Brain pericyte (primary cell): ENCODE measurements at places on chromosomes 6 and 20.

GRCh38 chr6:14544666-14545065 lies 427.1 kb downstream of the CD83 start:
- no peak for DNase-seq

DNA sequence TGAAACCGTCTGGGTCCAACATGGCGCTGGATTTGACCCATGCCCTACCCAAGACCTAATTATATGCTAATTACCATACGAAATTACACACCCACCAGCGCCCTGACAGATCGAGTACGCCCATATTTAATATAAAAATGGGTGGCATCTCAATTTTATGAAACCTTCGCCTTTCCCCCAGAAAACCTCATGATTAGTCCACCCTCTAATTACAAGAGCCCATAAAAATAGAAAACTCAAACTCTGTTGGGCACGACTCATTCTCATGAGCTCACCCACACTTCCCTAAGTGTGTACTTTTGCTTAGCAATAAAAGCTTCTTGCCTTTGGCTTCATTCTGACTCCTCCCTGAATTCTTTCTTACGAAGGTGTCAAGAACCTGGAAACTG lies 136.4 kb downstream of the OR2B2 start:
- no peak for DNase-seq

DNA sequence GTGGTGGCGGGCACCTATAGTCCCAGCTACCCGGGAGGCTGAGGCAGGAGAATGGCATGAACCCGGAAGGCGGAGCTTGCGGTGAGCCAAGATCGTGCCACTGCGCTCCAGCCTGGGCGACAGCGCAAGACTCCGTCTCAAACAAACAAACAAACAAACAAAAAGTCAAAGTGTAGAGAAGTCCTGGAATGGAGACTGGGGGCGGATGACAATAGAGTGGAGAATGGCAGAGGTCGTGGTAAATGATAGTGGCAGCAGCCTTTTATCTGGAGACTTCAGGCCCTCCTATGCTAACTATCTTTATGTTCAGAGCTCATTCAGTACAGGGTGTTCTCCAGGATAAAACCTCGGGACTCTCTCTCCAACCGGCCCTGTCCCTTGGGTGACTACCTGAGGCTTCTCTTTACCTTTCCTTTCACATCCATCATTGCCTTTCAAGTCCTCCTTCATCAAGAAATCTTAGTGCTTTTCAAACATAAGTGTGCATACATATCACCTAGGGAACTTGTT lies 1.4 kb upstream of the FKBPL start:
- DNase-seq: no peak

DNA sequence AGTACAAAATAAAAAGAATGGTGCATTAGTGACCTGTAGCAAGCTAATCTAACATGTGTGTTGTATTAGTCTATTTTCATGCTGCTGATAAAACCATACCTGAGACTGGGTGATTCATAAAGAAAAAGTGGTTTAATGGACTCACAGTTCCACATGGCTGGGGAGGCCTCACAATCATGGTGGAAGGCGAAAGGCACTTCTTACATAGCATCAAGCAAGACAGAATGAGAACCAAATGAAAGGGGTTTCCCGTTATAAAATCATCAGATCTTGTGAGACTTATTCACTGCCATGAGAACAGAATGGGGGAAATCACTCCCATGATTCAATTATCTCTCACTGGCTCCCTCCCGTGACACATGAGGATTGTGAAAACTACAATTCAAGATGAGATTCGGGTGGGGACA lies 45.4 kb upstream of the AIG1 start:
- no peak for DNase-seq

- DNase-seq: no peak
These were observed 22.8 kb upstream of the RAB22A start for GRCh38 chr20:58286729-58287128.

GRCh38 chr6:20669571-20670314 lies 135.5 kb downstream of the CDKAL1 start:
- no peak for DNase-seq

- no peak for DNase-seq
These were observed 215.5 kb upstream of the MCHR2 start for GRCh38 chr6:100209323-100210136.

- no peak for DNase-seq
These were observed 27.9 kb downstream of the KCNQ2 start for GRCh38 chr20:63444548-63444947.
